ENCODE measurements at places on chromosomes 7 and 10.

DNA sequence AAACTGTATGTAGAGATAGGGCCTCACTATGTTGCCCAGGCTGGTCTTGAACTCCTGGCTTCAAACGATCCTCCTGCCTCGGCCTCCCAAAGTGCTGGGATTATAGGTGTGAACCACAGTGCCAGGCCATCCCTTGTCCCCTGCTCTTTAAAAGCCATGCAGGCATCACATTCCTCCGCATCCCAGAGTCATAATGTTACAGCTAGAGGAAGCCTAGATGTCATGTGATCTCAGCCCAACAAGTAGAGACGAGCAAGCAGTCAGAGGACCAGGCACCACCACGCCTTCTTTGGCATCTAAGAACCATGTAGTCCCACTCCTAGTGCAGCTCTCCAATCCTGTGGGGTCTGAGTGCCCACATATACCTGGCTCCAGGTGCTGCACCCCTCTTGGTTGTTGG lies 13.1 kb downstream of the PODXL start:
- DNase-seq: no peak
- no peaks in the 10 kb centered on the region for H3K4me1 ChIP-seq
- H3K27ac ChIP-seq: no peak overlapping the region
- H3K27me3 ChIP-seq: no peaks in the 10 kb centered on the region
- no peaks in the 10 kb centered on the region for H3K36me3 ChIP-seq

GRCh38 chr10:3950676-3951275 lies 165.8 kb upstream of the KLF6 start:
- peak overlapping the region; percentile 78 for H3K27ac ChIP-seq
- no peak overlapping the region for H3K4me3 ChIP-seq
- H3K4me1 ChIP-seq: no peaks in the 10 kb centered on the region

- no peak overlapping the region for H3K27ac ChIP-seq
- no peaks in the 10 kb centered on the region for H3K36me3 ChIP-seq
- H3K4me1 ChIP-seq: peaks cover 4% of the 10 kb centered on the region
- no peak for DNase-seq
Observed at GRCh38 chr7:155254018-155254417, 43.7 kb upstream of the INSIG1 start.

DNA sequence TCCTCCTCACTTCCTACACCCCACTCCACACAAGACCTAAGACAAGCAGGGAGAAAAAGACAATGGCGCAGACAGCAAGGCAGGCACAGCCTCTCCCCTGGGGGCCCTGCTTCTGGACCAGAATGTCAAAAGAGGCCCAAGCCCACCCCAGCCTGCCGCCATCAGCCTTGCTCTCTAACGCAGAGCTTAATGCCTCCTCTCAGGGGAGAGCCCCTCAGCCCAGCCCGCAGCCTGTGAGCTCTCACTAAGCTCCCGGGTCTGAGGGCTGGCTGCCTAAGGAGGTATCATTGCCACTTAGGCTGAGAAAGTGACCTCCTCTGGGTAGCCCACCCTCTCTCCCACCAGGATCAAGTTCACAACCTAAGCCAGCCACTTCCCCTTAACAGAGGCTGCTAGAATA lies 16.7 kb downstream of the SLIT1 start:
- H3K4me3 ChIP-seq: no peak overlapping the region
- H3K27me3 ChIP-seq: no peaks in the 10 kb centered on the region
- H3K4me1 ChIP-seq: no peaks in the 10 kb centered on the region
- H3K27ac ChIP-seq: no peak overlapping the region
- H3K36me3 ChIP-seq: no peaks in the 10 kb centered on the region

DNA sequence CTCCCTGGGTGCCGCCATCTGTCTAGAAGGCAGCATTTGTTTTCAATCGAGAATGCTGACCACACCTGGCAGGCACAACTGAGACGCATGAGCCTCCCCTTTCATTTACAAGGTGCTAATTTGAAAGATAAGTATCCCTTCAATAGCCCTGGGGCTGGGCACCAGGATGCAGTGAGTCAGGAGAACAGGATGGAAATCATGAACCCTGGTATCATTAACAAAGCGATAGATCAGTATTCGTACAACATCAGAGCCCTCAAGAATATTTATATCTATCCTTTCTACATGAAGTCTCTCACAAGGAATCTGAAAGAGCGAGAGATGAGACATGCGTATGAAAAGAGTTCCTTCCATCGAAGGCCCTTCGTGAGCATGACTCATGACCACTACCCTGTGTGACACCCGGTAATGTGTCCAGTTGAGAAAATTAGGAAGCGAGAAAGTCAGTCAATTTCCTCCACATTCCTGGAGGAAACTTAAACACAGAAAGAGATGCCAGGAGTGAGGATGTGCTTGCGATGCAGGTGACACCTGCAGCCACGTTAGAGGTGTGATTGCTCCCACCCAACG lies 123.1 kb upstream of the PITRM1 start:
- H3K4me3 ChIP-seq: no peak overlapping the region
- no peaks in the 10 kb centered on the region for H3K36me3 ChIP-seq
- H3K27me3 ChIP-seq: no peaks in the 10 kb centered on the region
- no peak overlapping the region for H3K27ac ChIP-seq
